ENCODE measurements at places on chromosomes 5 and 9.

GRCh38 chr5:55030676-55031369 lies 6.8 kb downstream of the GZMK start:
- no peak for DNase-seq

DNA sequence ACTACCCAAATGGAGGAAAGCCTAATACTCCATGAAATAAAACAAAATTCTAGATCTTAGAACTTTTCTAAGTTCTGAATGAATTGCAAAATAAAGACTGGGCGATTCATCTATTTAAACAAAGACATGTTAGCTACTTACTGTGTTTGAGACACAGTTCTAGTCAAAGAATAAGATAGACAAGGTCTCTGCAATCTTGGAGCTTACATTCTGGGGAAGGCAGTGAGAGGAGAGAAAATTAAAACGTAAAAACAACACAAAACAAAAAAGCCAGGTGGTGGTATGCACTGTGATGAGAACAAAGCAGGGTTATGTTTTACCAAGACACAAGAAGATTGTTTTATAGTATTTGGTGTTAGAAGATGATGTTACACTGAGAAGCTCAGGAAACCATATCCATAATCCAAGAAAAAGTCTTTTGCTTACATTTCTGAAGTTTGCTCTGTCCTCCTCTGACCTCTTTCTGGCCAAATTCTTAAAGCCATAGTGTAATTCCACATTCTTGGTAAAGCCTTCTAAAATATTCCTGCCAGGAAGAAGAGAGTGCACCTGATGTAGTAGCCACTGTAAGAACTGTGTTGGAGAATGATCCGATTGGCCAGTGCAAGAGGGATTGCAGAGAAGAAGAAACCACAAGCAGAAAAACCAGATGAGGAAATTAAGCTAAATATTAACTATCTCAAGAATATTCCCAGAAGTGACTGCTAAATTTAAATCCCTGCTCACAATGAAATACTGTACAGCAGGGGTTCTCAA lies 218.4 kb downstream of the PCSK1 start:
- no peak for DNase-seq

DNA sequence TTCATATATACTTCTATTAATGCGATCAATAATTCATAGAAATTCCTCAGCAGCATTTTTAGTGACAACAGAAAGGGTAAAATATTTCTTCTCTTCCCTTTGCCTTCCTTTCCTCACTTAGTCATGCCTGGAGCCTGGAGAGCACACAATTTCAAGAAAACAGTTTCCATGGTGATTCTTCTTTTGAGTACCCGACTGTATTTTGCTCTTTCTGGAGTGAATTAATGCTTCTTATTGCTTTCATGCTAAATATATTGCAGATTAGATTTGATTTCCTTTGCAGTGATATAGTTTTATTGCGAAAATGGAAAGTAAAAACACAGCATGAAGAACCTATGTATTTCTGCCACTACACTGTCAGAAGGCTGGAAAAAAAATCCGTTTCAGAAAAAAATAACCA lies 153.5 kb downstream of the PPP2R2B start:
- DNase-seq = no peak

- DNase-seq = no peak
Measured at GRCh38 chr9:68750255-68750654, 45.2 kb downstream of the PIP5K1B start.

GRCh38 chr5:139397921-139398320 lies 3.0 kb upstream of the PROB1 start:
- no peak for DNase-seq

- no peak for DNase-seq
Measured at GRCh38 chr5:94562327-94562971, 56.0 kb downstream of the KIAA0825 start.

DNA sequence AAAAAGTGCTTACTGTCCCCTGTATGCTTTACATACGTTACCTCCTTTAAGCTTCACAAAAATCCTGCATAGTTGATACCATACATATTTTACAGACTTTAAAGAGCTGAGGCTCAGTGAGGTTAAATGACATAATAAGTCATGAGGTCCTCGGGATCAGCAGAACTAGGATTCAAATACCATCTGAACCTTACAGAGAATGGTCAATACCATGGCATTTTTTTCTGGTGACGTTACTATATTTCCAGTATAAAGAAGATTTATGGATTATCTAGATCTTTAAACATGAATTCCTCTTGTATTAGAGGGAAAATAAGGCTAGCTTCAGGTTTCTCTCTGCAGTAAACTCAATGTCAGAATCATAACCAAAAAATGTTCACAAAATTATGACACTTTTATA lies 153.7 kb upstream of the GPR151 start:
- no peak for DNase-seq

DNA sequence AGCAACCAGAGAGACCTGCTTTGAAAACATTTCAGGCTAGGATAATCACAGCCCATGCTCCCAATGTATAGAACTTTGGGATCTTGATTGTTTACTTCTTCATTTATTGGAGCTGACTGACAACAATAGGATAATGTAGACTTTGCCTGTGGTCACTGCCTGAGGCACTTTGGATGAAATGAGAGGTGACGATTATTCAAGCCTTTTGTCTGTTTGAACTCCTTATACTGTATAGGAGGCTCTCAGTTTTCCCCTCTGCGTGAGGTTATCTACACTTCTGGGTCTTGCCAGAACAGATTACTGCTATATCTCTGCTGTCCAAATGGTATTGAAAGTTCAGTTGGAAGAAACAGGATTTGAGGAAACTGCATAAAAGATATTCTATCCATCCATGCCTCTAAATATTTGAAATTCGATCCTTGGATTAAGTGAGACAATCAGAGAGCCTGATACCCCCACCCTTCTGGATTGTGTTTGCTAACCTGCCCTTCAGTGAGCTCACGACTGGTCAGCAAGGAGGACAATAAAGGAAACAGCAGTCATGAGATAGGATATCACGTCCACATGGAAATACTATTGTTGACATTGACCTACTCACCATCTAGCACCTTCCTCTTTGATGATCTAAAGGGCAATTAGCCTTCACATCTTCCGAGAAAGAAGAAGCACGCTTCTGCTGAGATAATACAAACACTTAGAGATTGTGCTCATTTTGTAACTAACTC lies 98.1 kb downstream of the DOCK8 start:
- no peak for DNase-seq

- DNase-seq = no peak
Measured at GRCh38 chr9:87888501-87888900, 5.8 kb downstream of the SPATA31E1 start.

DNA sequence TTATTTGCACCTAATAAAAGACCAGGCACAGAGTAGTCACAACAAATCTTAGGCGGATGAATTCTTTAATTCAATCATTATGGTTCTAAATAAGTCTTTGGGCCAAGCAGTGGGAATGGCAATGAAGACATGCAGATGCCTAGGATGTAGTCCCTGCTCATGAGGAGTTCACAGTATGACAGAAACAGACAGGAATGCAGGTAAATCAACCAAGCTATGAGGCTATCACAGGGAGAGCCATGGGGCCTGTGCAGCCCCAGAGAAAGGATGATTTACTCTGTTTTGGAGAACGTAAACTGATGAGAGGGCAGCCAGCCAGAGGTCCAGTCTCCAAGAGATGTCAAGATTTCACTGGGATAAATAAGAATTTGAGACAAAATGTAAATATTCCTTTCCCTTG lies 129.4 kb downstream of the TRIM32 start:
- DNase-seq = no peak

- no peak for DNase-seq
Measured at GRCh38 chr9:110933350-110934001, 104.8 kb downstream of the LPAR1 start.

GRCh38 chr5:39584927-39585326 lies 160.1 kb upstream of the DAB2 start:
- no peak for DNase-seq

GRCh38 chr9:12859704-12860251 lies 85.0 kb downstream of the LURAP1L start:
- no peak for DNase-seq

DNA sequence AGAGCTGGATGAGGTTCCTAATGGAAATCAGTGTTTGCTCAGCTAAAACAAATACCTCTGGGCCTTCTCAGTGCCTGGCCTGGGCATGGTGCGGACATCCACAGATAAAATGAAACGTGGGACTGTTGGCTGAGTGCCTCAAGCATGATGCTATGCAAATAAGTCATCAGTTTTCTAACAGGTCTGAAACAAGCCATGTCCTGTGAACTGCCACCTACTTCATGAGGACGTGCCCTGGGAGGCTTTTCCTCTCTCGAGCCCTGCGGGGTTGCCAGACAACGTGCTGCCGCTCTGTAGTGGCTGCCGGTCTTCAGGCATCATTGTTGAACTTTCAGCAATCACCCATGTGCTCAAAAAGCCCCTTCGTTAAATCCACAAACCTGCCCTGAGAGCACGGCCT lies 240.4 kb upstream of the IRX2 start:
- no peak for DNase-seq

DNA sequence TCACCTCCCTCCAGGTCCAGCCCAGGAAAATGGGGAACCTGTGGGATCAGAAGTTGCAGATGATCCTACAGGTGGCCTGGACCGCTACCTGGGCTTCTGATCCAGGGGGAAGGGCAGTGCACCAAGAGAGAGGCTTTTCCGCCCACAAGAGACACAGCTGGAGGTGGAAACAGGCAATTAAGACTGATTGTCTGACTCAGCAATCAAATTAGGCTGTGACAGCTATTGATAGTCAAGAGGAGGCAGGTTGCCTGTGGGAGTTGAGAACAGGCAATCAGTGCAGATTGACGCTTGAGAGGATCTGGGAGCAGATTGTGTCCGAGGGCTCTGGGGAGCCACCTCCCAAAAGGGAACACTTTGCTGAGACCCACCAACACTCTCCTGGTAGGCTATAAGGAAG lies 71.1 kb upstream of the SLC44A1 start:
- no peak for DNase-seq
